ENCODE measurements at places on chromosomes 6 and 20.

DNA sequence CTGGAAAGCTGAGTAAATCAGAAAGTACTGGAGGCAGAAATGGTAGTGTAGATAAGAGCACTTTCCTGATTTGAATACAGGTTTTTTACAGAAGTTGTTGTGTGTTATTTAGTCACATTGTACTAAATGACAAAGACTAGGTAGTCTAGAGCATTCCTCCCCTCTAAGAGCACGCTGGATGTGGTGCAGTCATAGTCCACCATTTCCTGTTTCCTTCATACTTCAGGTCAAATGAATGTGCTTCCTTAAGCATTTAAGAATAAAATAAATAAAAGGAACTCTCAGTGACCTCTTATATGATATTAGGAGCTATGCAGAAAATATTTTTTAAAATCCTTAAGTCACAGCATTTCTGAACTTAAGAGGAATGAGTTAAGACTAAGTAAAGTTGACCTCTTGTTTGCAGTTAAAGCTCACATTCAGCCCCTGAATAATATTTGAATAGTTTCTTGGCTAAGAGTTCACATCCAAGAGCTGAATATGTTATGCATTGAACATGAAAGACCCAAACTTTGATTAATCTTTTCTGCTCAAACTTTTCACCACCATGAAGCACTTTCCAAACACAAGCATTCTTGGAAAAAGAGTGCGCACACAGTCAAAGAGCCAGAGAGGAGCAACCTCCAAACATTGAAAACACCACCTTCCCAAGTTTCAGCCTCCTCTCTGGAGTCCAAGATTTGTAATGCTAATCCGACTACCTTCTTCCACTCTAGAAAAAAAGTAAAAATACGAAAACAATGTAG, 53.4 kb upstream of the TMEM30A start:
- peak; percentile 53 for DNase-seq

GRCh38 chr6:86016077-86016476, 373.4 kb upstream of the SYNCRIP start:
- no peak for DNase-seq

- no peak for DNase-seq
These were observed 171.4 kb upstream of the SYNDIG1 start for GRCh38 chr20:24297993-24298392.

DNA sequence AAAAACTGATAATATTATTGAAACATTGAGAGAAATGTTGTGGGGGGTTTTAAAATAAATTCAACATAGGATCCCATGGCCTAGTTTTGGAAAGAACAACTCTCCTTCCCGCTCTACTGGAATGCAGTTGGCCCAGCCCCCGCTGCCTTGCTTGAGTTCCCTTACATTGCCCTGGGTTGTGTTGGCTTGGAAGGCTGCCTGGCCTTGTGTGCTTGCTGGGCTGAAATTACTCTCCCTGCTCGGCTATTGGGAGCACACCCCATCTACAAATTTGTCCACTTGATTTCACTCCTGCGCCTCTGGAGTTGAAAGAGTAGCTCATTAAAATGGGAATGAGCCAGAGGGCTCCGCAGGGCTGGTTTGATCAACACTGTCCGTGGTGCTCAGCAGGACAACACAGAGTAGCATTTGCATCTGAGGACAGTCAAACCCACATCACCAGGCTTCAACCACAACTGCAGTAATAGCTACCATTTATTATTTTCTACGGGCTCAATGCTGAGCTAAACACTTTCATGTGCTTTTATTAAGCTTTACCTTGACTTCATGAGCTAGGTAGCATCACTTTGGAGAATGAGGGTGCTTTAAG, 35.2 kb downstream of the DOK5 start:
- no peak for DNase-seq

DNA sequence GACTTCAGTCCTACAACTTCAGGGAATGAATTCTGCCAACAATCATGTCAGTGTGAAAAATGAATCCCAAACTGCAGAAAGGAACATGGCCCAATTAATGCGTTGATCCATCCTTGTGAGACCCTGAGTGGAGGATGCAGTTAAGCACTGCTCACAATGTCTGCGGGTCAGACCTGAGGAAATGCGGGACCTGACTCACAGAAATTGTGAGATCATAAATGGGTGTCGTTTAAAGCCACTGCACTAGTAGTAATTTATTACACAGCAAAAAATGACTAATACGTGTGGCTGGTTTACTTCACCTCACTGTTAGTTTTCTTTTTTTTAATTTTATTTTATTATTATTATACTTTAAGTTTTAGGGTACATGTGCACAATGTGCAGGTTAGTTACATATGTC, 505.0 kb downstream of the PRKN start:
- DNase-seq: no peak

DNA sequence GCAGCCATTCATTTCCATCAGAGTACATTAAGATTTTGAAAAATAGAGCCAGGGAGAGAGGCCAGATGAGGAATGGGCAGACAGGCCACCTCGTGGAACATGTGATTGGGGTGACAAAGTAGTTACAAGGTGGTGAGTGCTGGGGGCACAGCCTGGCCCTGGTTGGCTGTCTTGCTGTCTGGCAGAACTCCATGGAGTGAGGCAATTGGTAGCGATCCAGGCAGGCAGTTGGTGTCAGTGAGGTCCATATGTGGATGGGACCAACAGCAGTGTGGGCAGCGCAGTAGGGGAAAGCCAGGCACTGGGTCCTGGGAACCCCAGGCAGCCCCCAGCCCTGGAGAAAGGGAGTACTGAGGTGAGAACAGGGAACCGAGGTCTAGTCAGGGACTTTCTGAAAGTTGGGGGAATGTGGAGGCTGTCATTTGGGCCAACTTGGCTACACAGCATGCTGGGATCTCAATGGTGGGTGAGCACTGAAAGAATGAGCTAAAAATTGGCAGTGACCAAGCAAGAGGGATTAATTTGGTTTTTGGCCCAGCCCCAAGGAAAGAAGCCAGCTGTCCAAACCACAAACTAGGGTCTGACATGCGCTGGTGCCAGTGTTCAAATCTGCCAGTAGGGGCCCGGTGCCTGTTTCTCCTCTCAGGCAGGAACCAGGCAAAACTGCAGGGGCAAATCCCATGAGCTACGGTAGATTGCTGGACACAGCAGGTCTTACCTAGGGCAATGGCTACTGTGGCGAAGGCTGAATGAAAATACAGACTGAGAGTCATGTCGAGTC, 61.4 kb upstream of the E2F3 start:
- no peak for DNase-seq

DNA sequence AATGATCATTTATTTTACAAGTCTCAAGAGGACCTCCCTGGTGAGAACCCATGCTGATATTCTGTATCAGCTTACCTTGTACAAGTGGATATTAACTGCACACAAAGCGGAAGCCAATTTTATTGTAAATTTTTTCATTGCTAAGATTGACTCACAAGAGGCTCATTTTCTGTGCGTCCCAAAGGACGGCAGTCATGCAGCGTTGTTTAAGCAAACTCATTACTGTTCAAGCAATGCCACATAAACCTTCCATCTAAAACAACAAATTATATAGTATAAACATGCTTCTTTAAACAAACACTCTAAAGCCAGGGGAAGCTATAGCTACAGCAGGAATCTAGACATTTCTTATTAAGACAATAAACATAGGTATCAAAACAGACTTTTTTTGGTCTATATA, 575.3 kb downstream of the FRK start:
- no peak for DNase-seq

DNA sequence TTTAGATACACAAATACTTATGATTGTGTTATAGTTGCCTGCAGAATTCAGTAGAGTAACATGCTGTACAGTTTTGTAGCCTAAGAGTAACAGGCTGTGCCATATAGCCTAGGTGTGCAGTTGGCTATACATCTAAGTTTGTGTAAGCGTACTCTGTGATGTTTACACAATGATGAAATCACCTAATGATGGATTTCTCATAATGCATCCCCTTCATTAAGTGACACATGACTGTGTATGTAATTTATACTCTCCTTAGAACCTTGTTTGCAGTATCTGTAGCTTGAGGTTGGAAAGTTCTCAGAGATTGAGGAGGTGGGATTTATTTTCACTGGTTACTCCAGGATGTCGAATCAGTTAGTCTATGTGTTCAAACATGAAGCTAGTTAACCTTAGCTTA, 67.0 kb upstream of the TMEM30A start:
- DNase-seq: no peak

DNA sequence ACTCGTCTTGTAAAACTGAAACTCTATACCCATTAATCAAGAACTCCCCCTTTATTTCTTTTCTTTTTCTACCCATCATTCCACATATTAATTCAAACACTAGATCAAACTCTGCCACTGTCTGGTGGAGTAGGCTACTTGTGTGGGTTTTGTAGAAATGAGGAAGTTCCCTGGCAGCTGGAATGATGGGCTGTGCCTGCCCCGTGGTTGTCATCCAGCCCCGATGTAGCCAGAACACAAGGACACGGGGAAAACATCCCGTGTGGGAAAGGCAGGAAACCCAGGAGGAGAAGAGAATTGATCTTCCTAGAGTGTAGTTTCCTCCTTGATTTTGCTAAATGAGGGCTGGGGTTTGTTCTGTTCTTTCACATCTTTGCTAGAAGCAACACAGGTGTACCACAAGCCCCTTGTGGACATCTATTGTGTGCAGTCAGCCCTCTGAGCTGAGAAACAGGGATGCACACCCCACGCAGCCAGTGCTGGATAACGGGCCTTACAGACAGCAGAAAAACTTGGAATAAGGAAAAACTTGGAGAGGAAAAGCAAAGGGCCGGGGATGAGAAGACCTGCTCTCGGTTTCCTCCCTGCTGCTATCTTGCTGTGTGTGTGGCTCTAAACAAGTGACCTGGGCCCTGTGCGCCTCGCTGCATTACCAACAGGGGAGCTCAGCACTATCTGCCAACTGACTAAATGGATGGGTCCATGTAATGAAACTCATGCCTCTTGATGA, 88.0 kb downstream of the SCML4 start:
- no peak for DNase-seq

DNA sequence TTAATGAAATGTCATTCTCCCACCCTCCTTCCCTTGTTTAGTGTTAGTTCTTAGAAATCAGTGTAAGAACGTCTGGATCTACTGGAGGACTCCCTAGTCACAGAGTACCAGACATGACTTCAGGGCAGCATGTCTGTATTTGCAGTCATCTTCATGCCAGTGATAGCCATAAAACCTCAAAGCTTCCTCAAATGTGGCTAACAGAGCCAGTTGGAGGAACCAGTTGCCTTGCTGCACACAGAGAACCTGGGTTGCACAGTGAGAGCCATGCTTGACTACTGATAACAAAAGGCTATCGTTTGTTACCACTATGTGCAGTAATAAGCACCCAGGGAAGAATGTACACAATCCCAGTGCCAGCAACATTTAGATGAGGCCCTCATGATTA, 20.1 kb downstream of the NT5E start:
- no peak for DNase-seq

- DNase-seq: no peak
These were observed 59.4 kb downstream of the TMEM242 start for GRCh38 chr6:157263881-157264397.

DNA sequence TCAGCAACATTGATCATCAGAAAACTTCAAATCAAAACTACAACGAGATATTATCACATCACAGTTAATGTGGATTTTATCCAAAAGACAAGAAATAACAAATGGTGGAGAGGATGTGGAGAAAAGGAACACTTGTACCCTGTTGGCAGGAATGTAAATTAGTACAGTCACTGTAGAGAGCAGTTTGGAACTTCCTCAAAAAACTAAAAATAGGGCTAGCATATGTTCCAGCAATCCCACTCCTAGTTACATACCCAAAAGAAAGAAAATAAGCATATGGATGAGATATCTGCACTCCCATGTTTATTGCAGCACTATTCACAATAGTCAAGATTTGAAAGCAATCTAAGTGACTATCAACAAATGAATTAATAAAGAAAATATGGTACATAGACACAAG, 887.7 kb upstream of the MAN1A1 start:
- DNase-seq: no peak

GRCh38 chr6:149942461-149942829, 631 bp downstream of the ULBP2 start:
- DNase-seq: no peak

- DNase-seq: no peak
These were observed 88.9 kb downstream of the HIVEP2 start for GRCh38 chr6:142855893-142856623.

- DNase-seq: peak; percentile 62
These were observed 275.0 kb upstream of the BMP2 start for GRCh38 chr20:6492271-6493055.

DNA sequence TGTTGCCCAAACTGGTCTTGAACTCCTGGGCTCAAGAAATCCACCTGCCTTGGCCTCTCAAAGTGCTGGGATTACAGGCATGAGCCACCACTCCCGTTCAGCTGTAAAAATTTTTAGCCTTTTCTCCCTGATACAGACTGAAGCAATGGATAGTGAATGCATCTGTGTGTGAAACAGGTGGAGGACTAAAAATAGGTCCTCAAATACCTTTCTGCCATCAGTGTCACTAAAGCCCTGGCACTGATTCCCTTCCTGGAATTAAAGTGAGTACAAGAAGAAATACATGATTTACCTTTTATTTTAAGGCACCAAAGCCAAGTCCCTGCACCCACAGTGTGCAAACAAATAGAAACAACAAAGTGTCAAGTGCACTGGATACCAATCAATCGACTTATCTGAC, 25.1 kb downstream of the TULP4 start:
- DNase-seq: no peak

DNA sequence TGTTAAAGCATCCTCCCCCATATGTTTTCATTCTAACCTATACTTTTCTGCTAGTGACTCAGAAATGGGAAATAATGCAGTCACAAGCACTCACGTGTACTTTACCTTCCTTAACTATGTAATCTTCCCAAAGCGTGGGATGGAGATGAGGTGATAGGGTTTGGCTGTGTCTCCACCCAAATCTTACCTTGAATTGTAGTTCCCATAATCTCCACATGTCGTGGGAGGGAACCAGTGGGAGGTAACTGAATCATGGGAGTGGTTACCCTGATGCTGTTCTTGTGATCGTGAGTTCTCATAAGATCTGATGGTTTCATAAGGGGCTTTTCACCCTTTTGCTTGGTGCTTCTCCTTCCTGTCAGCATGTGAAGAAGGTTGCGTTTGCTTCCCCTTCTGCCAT, 35.4 kb downstream of the AGPAT4 start:
- no peak for DNase-seq

- peak; percentile 13 for DNase-seq
These were observed 8.8 kb downstream of the DEFB129 start for GRCh38 chr20:235891-236290.

DNA sequence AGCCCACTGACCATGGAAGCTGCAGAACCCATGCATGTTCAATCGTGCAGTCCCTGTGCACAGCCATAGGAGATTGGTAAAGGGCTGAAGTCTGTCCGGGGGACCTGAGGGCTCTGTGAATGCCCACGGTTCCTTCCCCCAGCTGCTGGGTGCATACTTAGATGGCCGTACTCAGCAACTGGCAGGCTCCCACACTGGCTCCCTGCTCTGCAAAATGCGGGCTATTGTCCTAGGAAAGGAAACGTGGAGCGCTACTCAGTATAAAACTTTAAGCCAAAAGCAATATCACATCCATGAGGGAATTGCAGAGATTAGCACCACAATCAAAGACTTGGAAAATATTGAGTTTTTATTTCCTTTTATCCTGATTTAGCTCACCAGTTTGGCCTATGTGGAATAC, 202.0 kb downstream of the WDR27 start:
- DNase-seq: no peak

- no peak for DNase-seq
These were observed 8.3 kb downstream of the SLPI start for GRCh38 chr20:45246109-45246508.
